Spinal cord (tissue), 10 donors: ENCODE measurements at places on chromosomes 4 and X.

GRCh38 chrX:19887911-19888879 is 795 bp upstream of the SH3KBP1 start:
- peak overlapping the region; percentile 64 for H3K27ac ChIP-seq
- peak overlapping the region; percentile 56 for H3K4me3 ChIP-seq
- peaks cover 8% of the 10 kb centered on the region for H3K4me1 ChIP-seq
- H3K36me3 ChIP-seq: no peaks in the 10 kb centered on the region

GRCh38 chr4:142309772-142310171 is 536.3 kb downstream of the INPP4B start:
- no peak for DNase-seq
- H3K36me3 ChIP-seq: no peaks in the 10 kb centered on the region
- no peak overlapping the region for H3K4me3 ChIP-seq
- no peaks in the 10 kb centered on the region for H3K4me1 ChIP-seq
- H3K27ac ChIP-seq: no peak overlapping the region

- no peak for DNase-seq
- no peaks in the 10 kb centered on the region for H3K27me3 ChIP-seq
- no peaks in the 10 kb centered on the region for H3K4me1 ChIP-seq
- H3K36me3 ChIP-seq: no peaks in the 10 kb centered on the region
These were observed 204.9 kb upstream of the PPARGC1A start for GRCh38 chr4:24094726-24095125.

DNA sequence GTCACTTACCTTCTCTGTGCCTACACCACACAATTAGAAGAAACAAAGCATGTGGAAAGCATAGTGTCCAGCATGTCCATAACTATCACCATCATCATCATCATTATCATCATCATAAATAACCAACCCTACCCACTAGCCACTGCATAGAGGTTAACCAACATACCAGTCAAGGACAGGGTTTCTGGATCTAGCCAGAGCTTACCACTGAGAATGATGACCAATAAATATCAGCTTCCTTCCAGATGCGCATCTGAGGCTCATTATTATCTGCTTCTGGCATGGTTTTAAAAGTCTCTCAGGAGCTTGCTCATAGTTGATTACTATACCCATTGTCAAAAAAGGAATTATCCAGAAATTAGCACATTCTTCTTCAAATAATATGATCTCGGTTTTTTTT is 25.5 kb upstream of the MYOZ2 start:
- no peak for DNase-seq
- no peak overlapping the region for H3K4me3 ChIP-seq
- H3K4me1 ChIP-seq: no peaks in the 10 kb centered on the region

DNA sequence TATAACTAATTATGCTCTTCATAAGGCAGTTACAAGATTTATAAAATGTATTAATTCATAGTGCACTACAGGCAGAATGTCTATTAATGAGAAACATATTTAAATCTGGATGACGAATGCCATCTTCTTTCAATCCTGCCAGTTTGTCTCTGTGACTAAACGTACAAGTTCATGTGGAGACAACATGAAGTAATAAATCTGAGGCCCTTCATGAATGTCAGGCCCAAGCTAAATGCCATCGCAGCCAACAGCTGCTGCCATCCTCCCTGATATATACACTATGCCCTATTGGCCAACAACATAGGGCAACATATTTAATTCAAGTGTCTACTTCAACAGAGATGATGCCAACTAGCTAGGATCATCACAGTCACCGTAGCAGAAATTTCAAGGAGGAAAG is 43.7 kb downstream of the TSPAN5 start:
- peaks cover 39% of the 10 kb centered on the region for H3K4me1 ChIP-seq
- H3K27me3 ChIP-seq: no peaks in the 10 kb centered on the region
- H3K36me3 ChIP-seq: no peaks in the 10 kb centered on the region
- no peak for DNase-seq

GRCh38 chrX:18674417-18674787 is 2.5 kb upstream of the RS1 start:
- H3K27me3 ChIP-seq: no peaks in the 10 kb centered on the region
- peaks cover 4% of the 10 kb centered on the region for H3K4me1 ChIP-seq
- H3K36me3 ChIP-seq: no peaks in the 10 kb centered on the region
- DNase-seq: no peak
- H3K4me3 ChIP-seq: peak overlapping the region; percentile 65

- no peaks in the 10 kb centered on the region for H3K4me1 ChIP-seq
- peak; percentile 54 for DNase-seq
- no peaks in the 10 kb centered on the region for H3K36me3 ChIP-seq
- no peaks in the 10 kb centered on the region for H3K27me3 ChIP-seq
- no peak overlapping the region for H3K27ac ChIP-seq
- no peak overlapping the region for H3K4me3 ChIP-seq
These were observed 39.7 kb downstream of the PRSS12 start for GRCh38 chr4:118313098-118313497.

GRCh38 chr4:94913316-94913715 is 155.6 kb downstream of the BMPR1B start:
- no peak overlapping the region for H3K27ac ChIP-seq
- no peaks in the 10 kb centered on the region for H3K4me1 ChIP-seq
- no peak overlapping the region for H3K4me3 ChIP-seq
- H3K27me3 ChIP-seq: no peaks in the 10 kb centered on the region
